CD4-positive, alpha-beta T cell treated with Interleukin-12 subunit alpha and Interleukin-12 subunit beta, for 1 hour (primary cell): ENCODE measurements at places on chromosomes 11 and 22.
A peak's percentile ranks its signal among the peaks of the same experiment; 100 is the strongest.

DNA sequence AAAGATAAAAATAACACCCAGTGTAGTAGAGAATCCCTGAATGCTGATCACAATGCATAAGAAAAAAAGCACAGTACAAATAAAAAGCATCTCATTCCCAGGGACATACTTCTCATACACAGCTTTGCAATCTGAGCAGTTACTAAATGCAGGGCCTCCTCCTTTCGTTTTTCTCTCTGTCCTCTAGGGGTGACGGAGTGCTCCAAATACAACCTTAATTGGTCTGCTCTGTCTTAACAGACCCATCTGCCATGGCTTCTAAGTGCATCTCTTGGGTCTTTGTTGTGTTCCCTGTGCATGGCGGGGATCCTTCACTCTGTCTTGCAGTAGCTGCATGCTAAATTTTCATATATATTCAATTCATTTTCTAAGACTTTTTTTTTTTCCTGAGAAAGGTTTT lies 1114.2 kb upstream of the RAG2 start:
- no peak for DNase-seq

GRCh38 chr22:23457380-23457985 lies 122.6 kb downstream of the IGLL1 start:
- no peak for DNase-seq

GRCh38 chr11:73152861-73153483 lies 10.9 kb upstream of the FCHSD2 start:
- DNase-seq: peak; percentile 40

- no peak for DNase-seq
These were observed 13.6 kb downstream of the FJX1 start for GRCh38 chr11:35631891-35632290.

- DNase-seq: no peak
These were observed 1019.3 kb downstream of the JRKL start for GRCh38 chr11:97409141-97409540.

DNA sequence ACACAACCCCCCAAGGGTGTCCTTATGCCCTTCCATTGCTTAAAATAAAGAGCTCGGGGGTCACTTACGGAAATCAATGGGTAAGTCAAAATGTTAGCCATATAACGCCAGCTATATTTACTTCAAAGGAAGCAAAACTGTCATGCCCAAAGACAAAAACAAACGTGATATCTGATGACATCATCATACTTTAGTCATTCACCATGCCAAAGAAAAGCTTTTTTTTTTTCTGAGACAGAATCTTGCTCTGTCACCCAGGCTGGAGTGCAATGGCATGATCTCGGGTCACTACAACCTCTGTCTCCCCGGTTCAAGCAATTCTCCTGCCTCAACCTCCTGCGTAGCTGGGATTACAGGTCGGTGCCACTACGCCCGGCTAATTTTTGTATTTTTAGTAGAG lies 47.7 kb upstream of the SC5D start:
- no peak for DNase-seq

DNA sequence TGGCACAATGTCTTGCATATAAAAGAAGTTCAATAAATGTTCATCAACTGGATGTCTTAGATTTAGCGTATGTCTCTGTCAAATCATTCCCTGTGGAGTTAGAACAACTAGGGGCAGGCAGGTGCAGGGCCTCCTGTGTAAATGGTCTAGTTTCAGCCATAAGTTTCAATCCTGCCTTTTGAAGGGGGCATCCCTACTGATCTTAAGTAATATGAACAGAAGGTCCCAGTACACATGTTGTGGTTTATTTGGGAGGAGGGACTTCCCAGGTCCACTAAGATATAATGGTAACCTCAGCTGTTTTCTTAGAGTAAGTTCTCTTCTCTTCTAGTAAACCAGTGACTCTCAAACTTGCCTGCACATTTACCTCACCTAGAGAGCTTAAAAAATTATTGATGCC lies 19.8 kb downstream of the TTC12 start:
- no peak for DNase-seq

- no peak for DNase-seq
These were observed 2.5 kb downstream of the TCN2 start for GRCh38 chr22:30609260-30610185.

DNA sequence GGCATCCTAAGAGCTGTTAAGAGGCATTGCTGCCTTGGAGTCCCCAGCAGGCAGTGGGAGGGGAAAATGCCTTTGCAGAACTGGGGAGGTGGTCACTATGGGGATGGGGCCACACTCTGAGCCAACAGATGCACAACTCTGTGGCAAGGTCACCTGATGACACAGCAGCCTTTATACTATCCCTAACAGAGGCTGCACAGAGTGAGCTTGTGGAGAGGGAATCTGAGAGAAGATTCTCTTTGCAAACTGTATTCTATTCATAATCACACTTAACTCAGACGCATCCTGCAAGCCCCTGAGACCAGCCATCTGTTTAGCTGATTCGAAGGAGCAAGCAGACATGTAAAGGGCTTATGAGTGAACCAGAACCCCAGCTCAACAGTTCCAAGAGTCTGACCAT lies 49.0 kb upstream of the TTC12 start:
- DNase-seq: no peak

- peak; percentile 9 for DNase-seq
These were observed 58.1 kb downstream of the LINC01488 start for GRCh38 chr11:69539416-69540117.

DNA sequence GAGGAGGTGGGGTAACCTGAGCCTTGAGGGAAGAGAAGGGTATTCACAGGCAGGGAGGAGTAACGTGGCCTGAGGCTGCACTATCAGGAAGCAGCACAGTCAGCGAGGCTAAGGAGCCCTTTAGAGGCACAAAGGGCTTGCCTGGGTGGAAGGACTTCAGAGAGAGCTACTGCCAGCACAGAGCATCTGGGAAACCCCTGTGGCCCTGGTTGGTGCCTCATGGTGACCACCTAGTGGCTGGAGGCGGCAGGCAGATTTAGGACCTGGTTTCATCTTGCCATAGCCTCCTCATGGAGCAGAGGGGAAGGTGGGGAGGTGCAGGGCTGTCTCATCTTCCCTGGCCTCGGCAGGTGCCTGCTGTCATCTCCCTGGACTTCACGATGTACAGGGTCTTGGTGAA lies 64.5 kb downstream of the MPPED1 start:
- DNase-seq: no peak

DNA sequence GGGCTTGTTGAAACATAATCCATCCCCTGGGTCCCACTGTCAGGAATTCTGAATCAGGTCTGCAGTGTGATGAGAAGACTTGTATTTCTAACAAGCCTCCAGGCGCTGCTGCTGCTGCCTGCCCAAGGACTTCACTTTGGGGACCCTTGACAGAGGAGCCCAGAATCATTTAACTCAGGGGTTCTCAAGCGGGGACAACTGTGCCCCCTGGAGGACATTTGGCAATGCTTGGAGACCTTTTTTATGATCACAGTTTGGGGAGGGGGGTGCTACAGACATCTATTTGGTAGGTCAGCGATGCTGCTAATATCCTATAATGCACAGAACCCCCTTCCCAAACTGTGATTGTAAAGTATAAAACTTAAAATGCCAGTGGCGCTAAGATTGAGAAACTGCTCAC lies 312.8 kb downstream of the OPCML start:
- DNase-seq: no peak

GRCh38 chr11:57515332-57516060 lies at the start of gene SLC43A1:
SLC43A1 (minus strand) TSS chr11:57515702; CDS start chr11:57514111, 1,591 bp downstream.
- peak; percentile 19 for DNase-seq

- no peak for DNase-seq
These were observed 267.6 kb upstream of the DDI1 start for GRCh38 chr11:103768816-103769215.

DNA sequence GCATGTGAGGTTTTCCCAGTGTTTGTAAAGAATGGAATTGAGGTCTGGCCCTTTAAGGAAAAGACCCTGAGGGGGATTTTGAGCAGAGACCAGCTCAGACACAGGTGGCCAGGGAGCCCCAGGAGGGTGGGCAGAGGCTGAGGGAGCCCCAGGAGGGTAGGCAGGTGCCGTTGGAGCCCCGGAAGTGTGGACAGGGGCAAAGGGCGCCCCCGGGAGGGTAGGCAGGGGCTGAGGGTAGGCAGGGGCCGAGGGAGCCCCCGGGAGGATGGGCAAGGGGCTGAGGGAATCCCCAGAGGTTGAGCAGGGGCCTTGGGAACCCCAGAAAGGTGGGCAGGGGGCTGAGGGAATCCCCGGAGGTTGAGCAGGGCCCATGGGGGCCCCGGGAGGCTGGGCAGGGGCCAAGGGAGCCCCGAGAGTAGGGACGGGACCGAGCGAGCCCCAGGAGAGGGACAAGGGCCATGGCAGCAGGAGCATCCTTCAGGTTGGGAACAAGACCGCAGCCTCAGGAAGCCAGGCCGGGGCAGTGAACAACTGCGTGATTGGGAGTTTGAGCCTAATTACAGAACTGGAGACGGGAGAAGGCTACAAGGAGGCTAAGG lies 292.0 kb downstream of the BRD1 start:
- DNase-seq: no peak

DNA sequence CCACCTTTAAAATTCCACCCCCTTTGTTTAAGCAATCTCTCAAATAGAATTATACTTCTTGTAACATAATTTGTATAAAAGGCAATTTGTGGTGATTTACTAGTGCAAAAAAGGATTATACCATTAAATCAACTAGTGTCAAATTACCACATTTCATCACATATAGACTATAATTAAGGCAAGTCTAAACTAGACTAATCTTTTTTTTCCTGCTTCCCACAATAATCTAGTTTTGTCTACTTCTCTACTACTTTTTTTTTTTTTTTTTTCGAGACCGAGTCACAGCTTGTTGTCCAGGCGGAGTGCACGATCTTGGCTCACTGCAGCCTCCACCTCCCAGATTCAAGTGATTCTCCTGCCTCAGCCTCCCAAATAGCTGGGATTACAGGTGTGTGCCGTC lies 36.1 kb upstream of the FZD4 start:
- no peak for DNase-seq

GRCh38 chr11:5366856-5367255 lies 15.5 kb downstream of the OR51B6 start:
- DNase-seq: no peak

DNA sequence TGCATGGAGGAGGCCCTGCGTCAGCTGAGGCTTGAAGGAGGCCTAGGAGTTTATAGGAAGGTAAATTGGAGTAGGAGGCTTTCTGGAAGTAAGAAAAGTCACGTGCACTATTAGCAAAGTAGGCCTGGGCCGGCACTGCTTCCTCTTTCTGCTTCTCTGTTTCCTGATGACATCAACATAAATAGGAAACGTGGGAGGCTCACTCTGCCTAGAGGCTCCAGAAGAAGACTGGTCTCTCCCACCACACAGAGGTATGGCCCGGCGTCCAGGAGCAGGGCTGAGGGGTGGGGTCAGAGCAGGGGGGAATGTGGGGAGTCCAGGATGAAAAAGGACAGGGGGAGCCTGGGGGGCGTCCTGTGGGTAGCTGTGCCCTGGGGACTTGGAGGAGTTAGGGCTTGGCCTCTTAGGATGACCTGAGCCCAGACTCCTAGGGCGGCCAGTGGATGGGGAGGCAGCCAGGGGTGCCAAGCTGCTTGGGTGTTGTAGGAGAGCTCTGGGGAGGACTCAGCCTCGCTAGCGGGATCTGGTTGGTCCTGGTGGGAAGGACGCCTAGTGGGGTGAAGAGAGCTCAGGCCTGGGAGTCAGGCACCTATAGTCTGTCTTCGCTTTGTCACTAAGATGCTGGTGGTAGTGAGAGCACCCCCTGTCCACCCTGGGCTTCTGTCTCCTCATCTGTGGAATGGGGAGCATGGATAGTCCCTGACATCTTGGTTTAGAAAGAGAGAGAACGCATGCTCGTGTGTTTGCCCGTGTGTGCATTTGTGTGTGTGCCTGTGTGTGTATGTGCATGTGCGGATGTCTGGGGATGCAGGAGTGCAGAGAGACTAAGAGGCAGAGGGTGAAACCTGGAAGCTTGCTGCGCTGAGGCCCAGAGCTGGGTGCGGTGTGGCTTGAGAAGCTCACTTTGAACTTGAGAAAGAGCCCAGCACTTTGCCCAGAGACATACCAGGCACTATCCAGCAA lies at the start of gene CSF2RB:
Gene CSF2RB (plus strand): TSS at position 202 of the 963 bp plus-strand sequence. CDS start 8,580 bp downstream, outside the sequence.
- DNase-seq: peak; percentile 10

- DNase-seq: no peak
These were observed 4.6 kb downstream of the GNB1L start for GRCh38 chr22:19849835-19850762.

DNA sequence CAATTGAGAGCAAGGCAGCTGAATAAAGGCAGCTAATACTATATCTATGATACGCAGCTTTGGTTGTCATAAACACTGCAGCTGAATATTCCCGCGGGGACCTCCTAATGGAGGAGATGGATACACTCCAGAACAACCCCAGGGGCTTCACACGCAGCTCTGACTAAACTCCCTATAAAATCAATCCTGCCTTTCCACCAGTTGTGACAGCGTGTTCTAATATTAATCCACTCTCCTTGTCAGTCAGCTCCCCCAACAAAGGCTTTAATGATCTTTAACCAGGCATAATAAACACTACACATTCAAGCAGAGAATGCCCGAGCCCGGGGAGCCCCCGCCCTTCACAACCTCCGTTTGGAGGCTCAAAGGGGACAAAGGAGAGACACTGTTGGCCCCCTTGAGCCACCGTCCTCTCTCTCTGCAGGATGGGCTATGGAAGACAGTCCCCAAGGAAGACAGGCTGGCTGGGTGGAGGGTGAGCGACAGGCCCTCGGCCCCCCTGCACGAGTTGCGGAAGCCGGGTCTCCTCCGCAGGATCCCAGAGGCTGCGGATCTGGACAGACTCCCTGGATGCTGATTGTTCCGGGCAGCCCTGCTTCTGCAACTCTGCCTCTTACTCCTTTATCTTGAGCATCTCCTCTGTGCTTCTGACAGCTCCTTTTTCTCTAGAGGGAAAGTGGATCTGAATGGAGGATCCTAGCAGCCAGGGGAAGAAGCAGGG lies 565.2 kb downstream of the BUD13 start:
- DNase-seq: no peak

GRCh38 chr11:31375879-31376278 lies 6.2 kb downstream of the DNAJC24 start:
- DNase-seq: no peak

DNA sequence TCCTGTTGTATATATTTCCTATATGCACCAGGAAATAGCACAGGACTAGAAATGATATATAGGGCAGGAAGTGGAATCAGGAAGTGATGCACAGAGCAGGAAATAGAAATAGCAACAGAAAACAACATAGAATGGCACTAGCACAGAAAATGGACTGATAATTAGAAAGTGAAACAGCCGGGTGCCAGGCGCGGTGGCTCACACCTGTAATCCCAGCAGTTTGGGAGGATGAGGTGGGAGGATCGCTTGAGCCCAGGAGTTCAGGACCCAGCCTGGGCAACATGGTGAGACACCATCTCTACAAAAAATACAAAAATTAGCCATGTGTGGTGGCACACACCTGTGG lies 10.0 kb upstream of the RELT start:
- DNase-seq: peak; percentile 66
